NCI-H345 (cell line): ENCODE measurements at places on chromosomes 16 and 17.

DNA sequence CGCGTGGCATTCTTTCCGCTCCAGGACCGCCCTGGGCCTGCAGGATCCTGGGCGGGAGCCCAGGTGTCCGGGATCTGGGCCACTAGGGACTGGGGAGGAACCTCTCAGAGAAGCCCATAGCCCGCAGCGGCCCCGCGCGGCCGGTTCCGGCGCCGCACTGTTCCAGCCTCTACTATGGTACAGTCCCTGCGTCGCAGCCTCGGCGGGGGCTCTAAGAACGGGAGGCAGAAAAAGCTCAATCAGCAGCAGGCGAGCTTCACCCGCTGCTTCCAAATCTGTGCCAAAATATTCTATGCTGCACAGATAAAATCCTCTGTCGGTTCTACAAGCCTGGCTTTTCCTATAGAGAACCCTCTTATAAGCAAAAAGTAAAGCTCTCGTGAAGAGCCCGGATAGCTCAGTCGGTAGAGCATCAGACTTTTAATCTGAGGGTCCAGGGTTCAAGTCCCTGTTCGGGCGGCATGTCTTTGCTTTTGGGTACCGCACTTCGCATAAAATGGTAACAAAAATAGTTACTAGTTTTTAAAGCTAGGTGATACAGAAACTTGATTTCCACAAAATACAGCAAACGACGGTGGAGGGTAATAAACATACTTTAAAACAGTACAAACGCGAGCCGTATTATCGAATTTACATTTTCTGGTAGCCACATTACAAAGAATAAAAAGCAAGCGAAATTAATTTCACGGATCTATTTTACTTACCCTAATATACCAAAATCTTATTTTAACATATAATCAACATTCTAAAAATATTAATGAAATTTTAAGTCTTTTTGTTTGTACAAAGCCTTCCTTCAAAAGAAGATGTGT lies 661 bp upstream of the ALOXE3 start:
- DNase-seq, result peak; percentile 88

GRCh38 chr16:69508033-69508755 lies 57.6 kb upstream of the NFAT5 start:
- no peak for DNase-seq

DNA sequence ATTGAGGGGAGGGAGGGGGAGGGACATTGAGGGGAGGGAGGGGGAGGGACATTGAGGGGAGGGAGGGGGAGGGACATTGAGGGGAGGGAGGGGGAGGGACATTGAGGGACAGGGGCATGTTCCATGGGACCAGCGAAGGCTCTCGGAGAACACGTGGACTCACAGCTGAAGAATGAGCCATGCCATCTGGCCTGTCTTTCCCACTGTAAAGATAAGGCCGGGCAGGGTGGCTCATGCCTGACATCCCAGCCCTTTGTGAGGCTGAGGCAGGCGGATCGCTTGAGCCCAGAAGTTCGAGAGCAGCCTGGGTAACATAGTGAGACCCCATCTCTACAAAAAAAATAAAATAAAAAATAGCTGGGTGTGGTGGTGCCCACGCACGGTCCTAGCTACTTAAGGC lies 32.5 kb downstream of the RPH3AL start:
- no peak for DNase-seq

DNA sequence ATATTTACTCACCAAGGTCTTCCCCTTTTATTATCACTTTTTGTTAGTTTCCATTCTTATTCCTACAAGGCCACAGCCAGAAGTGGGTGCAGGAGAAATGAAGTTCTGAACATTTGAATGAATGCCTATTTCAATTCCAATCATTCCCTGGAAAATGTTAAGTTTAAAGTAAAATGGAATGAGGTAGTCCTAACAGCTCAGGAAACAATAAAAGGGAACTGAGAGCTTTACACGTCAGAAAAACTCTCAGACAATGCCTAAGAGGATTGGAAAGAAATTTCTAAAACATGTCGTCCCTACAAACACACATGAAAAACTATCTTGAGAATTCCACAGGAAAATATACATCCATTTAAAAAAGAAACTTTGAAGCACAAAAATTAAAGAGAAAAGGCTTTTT lies 238.8 kb downstream of the STX8 start:
- DNase-seq, result no peak

- DNase-seq, result no peak
Observed at GRCh38 chr17:73268582-73269328, 7.1 kb upstream of the CPSF4L start.

DNA sequence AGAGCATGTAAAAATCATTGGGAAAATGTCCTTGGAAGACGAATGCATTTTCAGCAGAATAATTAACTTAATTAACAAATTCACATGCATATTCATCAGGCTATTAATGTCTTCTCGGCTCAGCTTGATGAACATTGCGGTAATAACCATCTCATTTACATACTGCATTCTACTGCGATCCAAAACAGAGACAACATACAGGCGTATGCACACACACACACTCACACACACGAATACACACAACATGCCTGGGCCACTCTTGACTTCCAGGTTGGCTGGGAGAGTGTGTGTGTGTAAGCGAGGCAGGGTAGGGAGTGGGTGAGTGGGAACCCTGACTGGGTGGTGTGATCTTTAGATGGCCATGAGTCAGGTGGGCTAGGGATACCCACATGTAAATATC lies 44.7 kb downstream of the NEUROD2 start:
- DNase-seq, result no peak

DNA sequence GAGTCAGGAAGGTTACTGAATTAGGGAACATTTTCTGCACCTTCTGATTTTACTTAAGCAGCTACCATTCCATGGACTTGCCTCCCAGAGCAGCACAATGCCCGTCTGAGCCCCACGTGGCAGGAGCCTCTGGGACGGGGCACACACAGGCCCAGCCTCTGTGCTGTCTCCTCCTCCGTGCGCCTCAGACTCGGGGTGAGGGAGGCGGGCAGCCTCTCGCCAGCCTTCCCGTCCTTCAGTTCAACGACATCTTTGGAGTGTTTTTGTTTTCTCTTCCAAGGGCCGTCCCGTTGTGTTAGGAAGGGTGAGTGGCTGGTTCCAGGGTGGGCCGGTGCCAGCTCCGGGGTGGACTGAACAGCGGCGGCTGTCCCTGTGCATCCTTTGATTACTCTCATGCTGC lies 31.8 kb downstream of the NDEL1 start:
- no peak for DNase-seq

- DNase-seq, result no peak
Observed at GRCh38 chr16:83501481-83501880, 306.3 kb upstream of the HSBP1 start.

GRCh38 chr16:84585886-84586285 lies 32.0 kb downstream of the COTL1 start:
- DNase-seq, result no peak

DNA sequence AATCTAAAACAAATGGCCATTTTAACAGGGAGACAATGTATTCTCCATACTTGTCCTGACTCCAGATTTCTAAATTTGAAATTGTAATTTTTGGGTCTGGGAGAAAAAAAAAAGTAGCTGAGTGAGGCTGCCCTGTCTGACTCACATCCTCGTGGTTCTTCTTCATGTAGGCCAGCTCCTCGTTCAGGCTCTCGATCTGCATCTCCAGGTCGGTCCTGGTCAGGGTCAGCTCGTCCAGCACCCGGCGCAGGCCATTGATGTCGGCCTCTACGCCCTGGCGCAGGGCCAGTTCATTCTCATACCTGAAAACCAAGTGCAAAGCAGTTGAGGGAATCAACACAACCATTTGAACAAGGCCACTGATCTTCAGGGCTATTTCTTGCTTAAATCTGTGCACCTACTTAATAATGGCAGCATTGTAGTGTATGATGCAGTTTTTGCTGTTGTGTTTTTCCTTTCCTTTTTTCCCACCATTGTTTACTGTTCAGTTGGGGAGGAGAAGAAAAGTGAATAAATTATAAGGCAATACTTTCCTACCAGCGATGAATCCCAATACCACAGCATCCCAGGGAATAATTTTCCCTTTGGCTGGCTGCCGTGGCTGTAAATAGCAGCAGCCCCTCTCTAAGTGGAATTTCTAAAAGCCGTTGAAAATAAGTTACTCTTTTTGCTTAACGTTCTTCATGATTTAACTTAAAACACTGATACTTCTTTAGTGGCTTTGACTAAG lies 2.2 kb downstream of the KRT12 start:
- DNase-seq, result no peak

GRCh38 chr17:74633326-74633725 lies 9.8 kb upstream of the CD300E start:
- peak; percentile 97 for DNase-seq

- no peak for DNase-seq
Observed at GRCh38 chr16:50742576-50743200, 802 bp downstream of the CYLD start.

DNA sequence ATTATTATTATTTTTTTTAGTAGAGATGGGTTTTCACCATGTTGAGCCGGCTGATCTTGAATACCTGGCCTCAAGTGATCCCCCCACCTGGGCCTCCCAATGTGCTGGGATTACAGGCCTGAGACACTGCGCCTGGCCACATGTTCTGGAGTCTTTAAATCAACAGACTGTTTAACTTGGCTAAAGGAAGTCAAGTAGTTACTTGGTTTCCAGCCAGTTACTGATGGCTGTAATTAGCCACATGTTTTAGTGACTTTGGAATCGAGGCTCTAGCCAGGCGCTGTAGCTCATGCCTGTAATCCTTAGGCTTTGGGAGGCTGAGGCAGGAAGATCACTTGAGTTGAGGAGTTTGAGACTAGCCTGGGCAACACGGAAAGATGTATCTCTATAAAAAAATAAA lies 699.2 kb upstream of the RBFOX1 start:
- DNase-seq, result no peak

GRCh38 chr16:23893986-23894385 lies 58.2 kb downstream of the PRKCB start:
- no peak for DNase-seq

DNA sequence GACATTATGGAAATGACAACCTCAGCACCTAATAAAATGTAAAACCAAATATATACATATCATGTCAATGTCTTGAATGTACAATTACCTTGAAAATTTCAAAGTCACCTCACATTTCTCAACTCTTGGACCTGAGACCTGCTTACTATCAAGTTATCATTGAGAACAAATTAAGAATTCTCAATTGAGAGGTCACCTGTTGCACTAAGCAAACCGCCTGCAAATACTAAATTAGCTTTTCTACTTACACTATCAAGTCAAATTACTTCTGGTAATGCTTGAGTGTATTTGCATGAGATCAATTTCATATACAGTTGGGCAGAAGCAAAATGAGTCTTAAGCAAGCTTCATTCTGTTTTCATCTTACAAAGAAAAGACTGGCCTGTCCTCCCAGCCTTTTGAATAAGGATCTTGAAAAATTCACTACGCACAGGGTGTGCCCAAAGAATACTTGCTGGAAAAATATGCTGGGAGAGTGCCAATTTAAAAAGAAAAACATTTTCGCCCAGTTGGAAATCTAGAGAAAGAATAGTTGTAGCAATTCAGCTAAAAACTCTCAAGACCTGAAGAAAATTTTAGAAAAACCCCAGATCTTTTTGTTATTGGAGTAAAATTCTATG lies 35.7 kb downstream of the KANSL1 start:
- DNase-seq, result no peak

GRCh38 chr16:28292731-28293600 lies 641 bp downstream of the SBK1 start:
- peak; percentile 81 for DNase-seq

GRCh38 chr16:15672514-15673167 lies 22.6 kb downstream of the NDE1 start:
- DNase-seq, result peak; percentile 92

DNA sequence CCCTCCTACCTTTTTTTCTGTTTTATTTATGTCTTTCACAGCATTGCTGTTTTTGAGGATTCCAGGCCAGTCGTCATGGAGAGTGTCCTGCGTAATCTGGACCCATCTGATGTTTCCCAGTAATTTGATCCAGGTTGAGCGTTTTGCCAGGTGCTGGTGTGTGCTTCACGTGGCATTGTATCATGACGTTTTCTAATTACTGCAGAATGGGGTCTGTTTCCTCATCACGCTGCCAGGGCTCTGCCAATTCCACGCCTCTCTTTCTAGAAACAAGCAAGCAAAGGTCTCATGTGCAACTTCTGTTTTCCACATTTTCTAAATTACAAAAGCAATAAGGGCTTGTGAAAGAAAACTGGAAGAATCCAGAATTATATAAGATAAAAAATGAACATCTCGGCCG lies 28.3 kb upstream of the BHLHA9 start:
- peak; percentile 28 for DNase-seq

GRCh38 chr17:3919123-3919624 lies 2.9 kb upstream of the P2RX1 start:
- no peak for DNase-seq

DNA sequence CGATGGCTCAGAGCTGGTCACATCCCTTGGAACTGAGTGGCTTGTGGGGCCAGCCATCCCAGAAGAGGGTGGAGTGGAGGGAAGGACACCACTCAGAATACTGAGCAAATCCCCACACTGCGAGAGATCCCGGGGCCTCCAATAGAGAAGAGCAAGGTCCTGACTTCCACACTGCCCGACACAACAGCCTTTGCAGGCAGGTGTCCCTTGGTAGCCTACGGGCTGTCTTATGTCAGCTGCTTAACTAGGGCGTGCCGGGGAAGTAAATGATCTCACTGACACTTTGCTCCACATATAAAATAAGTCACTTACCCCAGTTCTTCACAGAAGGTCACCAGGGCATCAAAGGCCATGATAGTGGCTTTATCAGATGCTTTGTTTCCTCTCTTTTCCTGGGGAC lies 16.1 kb downstream of the RECQL5 start:
- no peak for DNase-seq

DNA sequence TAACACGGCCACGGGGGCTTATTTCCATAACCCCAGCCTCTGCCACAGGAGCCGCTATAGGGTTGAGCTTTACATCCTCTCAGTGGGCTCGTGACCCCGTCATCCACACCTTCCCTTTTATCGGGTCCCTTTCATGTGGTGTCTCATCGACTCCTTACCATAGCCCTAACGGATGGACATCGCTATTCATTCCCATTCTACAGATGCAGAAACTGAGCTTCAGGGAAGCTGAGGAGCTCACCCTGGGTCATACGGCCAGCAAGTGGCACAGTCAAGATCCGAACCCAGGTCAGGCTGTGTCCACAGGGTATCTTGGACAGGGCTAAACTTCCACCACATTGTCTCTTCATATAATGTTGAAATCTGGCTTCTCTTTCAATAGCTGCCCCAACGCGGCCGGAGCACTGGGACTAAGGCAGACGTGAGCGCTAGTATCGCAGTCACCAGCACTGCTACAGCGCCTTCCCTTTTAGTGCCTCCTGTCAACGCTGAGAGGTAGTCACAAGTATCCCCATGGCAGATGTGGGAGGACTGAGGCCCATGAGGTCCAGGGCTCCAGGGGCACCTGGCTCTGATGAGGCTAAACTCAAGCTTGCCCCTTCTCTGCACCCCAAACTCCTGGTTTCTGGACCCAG lies 50.8 kb downstream of the SOCS1 start:
- DNase-seq, result no peak
